ENCODE measurements at places on chromosomes 7 and 10.

DNA sequence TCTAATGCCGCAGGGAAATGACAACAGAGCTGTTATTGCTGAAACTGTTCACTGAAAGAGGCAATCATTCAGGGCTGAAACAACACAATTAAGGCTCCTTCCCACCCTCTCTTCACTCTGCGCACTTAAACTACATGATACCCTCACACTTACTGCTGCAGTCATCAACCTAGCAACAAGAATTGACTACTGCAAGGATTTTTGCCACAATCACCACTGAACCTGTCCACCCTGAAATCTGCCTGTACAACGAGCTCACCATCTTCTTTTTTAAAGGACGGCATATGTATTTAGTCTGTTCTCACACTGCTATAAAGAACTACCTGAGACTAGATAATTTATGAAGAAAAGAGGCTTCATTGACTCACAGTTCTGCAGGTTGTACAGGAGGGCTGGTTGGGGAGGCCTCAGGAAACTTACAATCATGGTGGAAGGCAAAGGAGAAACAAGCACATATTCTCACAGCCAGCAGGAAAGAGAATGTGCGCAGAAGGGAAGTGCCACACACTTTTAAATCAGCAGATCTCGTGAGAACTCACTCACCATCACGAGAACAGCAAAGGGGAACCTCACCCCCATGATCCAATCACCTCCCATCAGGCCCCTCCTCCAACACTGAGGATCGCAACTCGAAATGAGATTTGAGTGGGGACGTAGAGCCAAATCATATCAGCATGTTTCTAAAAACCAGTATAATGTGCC lies 131.7 kb downstream of the SORCS1 start:
- no peak for DNase-seq

DNA sequence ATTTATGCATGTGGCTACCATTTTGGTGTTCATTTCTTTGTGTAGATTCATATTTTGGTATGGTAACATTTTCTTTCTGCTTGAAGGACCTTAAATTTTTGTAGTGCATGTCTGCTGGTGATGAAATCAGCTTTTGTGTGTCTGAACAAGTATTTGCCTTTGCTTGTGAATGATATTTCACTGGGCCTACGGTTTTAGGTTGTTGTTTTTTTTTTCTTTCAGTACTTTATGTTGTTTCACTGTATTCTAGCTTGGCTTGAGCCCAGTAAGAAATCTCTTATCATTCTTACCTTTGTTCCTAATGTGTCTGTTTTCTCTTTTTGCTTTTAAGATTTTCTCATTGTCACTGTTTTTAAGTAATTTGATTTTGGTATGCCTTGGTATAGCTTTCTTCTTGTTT lies 31.9 kb downstream of the SAMD8 start:
- DNase-seq = no peak

DNA sequence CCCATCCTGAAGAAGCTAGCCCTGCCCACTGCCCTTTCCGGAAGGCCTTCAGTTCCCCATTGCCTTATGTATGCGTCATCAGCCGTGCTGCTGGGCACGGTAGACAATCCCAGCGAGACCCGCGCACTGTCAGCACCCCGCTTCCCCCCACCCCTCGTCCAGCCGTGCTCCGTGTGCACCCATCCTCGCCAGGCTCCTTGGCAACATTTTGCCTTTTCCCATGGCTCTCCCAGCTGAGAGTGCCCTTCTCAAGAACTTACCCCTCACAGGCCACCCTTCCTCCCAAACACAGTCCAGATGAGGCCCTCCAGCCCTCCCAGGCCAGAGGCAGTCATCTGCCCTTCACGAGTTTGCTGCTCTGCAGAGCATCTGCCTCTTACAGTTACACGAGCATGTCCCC lies 633.8 kb upstream of the FOXK1 start:
- DNase-seq = no peak

GRCh38 chr7:81632418-81632817 lies 137.4 kb downstream of the HGF start:
- DNase-seq = no peak

DNA sequence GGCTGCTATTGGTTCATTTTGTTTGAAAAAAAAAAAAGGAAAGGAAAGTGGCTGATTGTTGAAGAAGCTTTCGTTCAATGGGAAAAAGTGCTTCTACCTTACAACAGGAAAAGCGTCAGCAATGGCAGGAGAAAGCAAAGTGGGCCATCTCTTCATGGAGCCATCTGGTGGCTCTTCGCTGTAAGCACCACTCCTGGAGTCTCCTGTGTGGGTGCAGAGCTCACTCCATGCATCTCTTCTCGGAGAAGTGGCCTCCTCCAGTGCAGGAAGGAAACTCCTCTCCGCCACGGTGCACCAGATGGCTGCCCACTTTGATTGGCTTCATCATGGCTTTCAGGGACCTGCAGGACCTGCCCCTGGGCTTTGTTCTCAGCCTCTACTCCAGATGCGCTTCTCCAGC lies 250.9 kb downstream of the PTEN start:
- DNase-seq = peak; percentile 80

GRCh38 chr7:155715111-155715805 lies 70.8 kb downstream of the RBM33 start:
- no peak for DNase-seq

- peak; percentile 87 for DNase-seq
Measured at GRCh38 chr7:105352018-105352612, 36.6 kb downstream of the SRPK2 start.

DNA sequence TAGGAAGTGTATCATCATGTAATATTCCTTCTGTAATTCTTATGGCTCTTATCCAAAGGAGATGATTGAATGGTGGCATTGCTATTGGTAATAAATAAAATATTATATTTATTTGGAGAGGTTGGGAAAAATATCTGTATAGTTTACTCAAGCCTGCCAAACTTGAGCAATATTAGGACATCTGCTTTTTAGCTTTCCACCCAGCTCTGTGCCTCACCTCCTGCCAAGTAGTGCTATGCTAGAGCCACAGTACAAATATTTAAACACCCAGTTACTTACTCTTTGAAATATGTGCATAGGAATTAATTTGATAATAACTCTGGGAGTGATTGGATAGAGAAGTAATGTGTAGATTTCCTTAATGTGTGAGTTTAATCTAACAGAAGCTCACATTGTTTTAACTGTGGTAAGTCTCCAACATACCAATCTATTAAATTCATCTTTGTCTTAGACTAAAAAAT lies 129.2 kb downstream of the BBS9 start:
- DNase-seq = no peak

GRCh38 chr7:148589640-148590039 lies 926 bp upstream of the C7orf33 start:
- no peak for DNase-seq
